ENCODE measurements at places on chromosomes 4 and X.
A peak's percentile ranks its signal among the peaks of the same experiment; 100 is the strongest.

- no peak for DNase-seq
Observed at GRCh38 chrX:73940893-73941470, 363.0 kb upstream of the ZCCHC13 start.

DNA sequence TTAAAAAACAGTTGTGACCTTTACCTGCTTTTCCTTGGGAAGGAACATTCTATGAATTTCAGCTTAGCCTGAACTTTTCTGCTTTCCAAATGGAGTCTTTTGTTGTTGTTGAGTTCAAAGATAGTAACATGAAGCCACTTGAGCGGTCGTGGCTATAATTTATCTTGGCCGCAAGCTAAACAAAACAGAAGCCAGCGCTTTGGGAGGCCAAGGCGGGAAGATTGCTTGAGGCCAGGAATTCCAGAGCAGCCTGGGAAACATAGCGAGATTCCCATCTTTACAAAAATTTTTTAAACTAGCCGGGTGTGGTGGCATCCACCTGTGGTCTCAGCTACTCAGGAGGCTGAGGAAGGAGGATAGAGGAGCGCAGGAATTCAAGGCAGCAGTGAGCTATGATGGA lies 29.9 kb downstream of the TKTL1 start:
- no peak for DNase-seq

GRCh38 chrX:17842769-17843525 lies 18.2 kb downstream of the RAI2 start:
- no peak for DNase-seq

DNA sequence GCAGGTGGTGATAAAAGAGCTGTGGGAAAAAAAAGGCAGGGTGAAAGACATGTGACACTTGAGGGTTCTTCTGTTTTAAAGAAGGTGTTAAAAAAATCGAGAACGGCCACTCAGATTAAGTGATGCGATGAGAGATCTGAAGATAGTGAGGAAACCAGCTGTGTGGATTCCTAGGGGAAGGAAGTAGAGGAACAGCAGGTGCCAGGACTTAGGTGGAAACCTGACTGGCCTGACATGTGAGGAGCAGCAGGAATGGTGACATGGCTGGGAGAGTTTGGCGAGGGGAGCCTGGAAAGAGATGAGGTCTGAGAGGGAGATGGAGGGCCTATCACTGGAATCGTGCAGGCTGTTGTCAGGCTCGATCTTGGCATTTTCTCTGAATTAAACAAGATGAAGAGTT lies 55.5 kb downstream of the BMPR1B start:
- no peak for DNase-seq

DNA sequence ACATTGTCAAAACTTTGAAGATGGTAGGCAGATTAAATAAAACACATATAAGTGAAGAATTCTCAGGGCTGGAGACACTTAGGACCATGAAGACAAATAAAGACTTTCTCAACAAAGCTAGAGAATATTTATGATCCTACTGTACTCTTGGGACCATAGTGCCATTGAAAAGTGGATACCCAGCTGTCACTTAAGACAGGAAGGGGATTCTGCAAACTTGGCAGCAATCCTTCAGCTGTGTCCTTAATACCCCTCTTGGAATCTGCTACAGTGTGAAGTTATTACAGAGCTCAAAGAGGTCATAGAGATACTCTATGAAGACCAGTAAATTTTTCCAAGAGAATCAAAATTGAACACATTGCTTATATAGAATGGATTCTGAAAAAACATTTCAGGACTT lies 24.3 kb downstream of the PDE5A start:
- DNase-seq = no peak

- no peak for DNase-seq
Observed at GRCh38 chr4:184422378-184422777, 52.0 kb downstream of the IRF2 start.

DNA sequence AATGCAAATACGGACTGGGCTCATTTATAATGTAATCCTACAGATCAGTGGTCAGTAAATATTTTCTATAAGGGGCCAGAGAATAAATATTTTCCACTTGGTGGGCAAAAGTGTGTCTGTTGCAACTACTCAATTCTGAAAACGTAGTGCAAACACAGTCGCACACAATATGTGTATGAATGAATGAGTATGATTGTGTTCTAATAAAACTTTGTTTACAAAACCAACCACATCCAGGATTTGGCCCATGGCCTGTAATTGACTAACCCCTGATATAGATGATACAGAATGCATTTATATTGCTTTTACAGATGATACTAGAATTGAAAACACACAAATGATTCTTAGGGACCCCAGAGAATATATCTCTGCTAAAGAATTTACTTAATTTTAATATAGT lies 197.6 kb downstream of the ASB9 start:
- no peak for DNase-seq

- DNase-seq = no peak
Observed at GRCh38 chrX:95484781-95485180, 1199.9 kb upstream of the DIAPH2 start.

DNA sequence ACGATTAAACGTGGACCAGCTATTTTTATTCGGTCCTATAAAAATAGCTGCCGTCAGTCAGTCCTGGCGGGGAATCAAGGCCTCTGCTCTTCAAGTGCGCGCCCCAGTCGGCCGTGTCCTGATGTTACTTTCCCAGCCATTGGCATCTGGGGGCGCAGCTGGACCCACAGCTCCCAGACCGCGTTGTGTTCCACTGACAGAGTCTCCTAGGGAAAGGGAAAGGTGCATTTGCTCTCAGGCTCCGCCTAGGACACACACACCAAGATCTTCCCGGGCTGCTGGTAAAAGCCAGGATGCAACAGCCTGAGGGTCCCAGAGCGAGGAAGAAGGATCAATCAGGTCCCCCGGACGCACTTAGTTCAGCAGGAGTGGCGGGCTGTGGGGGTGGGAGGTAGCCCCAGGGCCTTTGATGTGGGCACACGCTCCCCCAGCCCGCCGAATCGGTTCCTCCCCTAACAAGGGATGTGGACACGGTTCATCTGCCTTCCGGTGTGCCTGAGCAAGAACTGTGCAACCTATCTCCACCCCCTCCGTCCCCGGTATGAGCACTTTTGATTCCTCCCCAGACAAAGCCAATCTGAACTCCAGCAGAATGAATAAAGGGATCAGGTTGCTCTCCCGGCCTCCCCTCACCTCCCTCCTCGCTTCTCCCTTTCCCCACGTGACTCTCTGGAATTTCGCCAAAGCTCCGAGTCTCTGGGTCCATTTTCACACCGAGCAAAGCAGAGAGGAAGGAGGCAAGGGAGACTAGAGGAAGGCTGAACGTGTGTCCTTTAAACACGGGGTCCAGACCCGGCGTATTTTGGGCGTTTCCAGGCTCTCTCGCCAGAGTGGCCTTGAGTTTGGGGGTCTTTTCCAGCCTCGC lies 626 bp upstream of the FRAS1 start:
- DNase-seq = peak; percentile 52

DNA sequence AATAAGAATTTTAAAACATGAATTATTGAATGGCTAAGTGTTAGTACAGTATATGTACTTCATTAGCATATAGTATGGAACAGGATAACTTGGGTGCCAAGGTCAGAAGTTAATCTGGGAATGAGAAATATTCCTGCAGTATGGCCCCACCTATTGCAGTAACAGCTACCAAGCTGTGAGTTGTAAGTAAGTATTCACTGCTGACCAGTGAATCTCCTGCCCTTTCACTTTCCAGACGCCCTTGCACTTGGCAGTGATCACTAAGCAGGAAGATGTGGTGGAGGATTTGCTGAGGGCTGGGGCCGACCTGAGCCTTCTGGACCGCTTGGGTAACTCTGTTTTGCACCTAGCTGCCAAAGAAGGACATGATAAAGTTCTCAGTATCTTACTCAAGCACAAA lies 105.1 kb downstream of the NFKB1 start:
- DNase-seq = no peak

DNA sequence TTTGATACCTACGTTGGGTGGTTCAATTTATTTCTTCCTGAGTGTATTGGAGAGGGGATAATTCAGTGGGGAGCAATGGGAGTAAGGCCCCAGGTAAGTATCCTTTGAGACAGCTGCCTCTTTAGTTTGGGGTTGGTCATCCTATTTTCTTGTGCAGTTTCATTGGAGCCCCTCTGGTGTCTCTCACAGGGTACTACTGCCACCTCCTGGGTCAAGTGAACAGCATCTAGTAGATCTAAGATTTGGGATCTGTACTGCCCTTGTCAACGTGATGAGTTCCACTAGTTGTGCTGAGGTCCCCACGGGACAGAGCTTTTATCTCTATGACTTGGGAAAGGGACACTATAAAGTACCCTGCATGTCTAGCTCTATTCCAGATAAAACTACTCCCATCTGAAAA lies 80.6 kb downstream of the PBDC1 start:
- no peak for DNase-seq

- no peak for DNase-seq
Observed at GRCh38 chr4:169438057-169438480, 167.3 kb upstream of the SH3RF1 start.

DNA sequence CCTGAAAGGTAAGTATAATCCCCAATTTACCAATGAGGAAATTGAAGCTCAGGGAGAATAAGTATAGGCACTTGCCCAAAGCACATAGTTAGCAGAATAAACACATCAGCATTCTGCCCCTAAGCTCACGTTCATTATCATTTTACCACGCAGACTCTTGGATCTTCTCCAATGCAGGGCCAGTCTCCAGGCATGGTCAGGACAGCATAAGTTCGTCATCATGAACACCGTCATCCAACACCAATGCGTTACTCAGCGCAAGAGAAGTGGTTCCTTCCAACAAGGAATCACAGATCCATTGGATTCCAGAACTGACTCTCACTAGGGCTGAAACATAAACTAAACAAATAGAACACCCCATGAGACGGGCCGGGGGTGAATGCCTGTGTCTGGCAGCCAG lies 86.5 kb upstream of the GPM6B start:
- DNase-seq = no peak

- no peak for DNase-seq
Observed at GRCh38 chr4:107153228-107153627, 117.1 kb upstream of the DKK2 start.

DNA sequence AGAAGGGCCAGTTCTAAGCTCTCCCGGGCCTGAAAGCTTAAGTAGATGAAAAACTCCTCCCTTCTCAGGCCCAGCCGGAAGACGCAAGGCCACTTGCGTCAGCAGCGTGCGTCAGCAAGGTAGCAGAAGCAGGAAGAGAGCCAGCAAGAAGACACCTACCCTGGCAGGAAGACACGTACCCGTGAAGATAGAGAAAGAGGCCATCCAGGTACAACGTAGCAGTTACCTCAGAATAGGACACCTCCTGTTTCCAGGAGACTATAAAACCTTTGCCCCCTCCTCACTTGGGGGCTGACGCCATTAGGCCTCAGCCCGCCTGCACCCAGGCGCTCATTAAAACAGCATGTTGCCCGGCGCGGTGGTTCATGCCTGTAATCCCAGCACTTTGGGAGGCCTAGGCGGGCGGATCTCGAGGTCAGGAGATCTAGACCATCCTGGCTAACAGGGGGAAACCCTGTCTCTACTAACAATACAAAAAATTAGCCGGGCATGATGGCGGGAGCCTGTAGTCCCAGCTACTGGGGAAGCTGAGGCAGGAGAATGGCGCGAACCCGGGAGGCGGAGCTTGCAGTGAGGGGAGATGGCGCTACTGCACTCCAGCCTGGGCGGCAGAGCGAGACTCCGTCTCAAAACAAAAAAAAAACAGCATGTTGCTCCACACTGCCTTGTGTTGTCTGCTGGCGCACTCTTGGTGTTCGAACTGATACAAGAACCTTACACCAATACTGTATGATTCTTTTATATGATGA lies 242.7 kb upstream of the NWD2 start:
- DNase-seq = no peak

DNA sequence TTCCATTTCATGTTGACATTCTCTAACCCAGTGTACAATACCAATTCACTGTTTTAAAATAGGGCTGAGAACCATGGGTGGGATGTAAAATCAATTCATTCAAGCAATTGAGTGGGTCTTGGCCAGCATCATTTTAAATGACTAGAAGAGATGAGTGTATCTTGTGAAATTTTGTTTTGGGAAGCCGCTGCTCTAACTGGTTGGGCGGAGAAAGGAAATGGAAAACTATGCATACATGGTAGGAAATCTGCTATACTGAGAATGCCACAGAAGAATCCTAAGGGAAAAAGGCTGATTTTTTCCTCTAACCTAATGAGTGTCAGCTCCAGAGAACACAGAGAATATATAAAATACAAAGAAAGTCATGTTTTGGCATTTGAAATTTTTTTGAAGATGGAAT lies 54.8 kb upstream of the DCLK2 start:
- no peak for DNase-seq

GRCh38 chr4:167339781-167340180 lies 105.5 kb upstream of the SPOCK3 start:
- DNase-seq = no peak

- DNase-seq = no peak
Observed at GRCh38 chr4:136554033-136554432, 978.3 kb downstream of the PCDH18 start.

DNA sequence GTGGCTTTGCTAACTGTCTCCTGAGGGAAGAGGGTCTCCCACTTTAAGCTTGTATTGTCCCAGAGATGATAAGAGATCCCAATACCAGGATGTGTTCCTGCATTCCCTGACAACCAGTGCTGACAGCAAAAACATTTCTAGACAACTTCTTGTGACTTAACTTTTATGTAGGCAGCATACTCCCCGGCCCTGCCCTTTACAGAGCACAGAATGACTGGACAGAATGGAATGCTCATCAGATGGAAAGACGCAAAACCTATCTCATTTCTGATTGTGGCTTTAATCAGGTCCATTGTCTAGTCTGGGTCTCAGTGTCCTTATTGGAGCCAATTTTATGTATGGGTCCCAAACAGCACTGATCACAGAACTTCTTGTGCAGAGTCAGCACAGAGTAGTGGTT lies 18.2 kb upstream of the PLAC1 start:
- DNase-seq = no peak

- no peak for DNase-seq
Observed at GRCh38 chrX:17042037-17042436, 95.6 kb downstream of the REPS2 start.

DNA sequence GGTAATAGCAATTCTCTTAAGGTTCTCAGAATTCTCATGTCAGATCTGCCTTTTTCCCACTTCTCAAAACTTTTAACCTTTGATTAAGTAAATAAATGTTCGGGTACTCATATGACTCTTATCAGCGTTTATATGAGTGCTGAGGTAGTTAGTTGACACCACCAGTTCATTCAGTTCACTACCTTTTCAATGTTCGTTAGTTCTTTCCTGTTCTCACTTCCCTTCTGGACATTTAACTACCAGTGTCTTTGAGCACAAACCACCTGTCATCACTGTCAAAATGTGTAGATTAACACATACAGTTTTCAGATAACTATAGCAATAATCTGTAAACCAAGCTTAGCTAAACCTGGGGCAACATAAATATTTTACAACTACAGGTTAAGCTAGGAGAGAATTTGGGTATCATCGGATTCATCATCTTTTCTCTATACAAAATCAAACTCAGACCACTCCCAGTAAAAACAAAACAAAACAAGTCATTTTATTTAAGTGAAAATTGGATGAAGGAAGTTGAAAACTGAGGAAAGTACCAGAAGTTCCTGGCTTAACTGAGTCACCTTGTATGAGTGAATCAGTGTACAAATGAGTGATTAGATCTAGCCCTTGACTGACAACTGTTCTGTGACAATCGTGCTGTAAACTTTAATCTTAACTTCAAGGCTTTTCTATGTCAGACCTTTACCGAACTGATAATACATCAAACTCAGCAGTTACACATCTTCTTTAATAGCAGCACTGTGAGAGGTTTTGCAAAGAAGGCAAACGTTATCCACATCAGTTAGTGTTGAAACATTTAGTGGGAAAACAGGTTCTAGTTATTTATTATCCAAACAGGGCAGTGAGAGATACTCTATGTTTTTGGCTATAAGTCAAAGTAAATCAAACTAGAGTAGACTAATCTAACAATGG lies 41.9 kb downstream of the ARHGEF38 start:
- no peak for DNase-seq

GRCh38 chr4:82223715-82224114 lies 150.1 kb downstream of the HNRNPD start:
- no peak for DNase-seq

Data from caudate nucleus (tissue), 63 donors.